ENCODE measurements at places on chromosomes 6 and 20.

GRCh38 chr20:56540415-56540814, 7.4 kb downstream of the FAM209B start:
- peak; percentile 21 for DNase-seq

DNA sequence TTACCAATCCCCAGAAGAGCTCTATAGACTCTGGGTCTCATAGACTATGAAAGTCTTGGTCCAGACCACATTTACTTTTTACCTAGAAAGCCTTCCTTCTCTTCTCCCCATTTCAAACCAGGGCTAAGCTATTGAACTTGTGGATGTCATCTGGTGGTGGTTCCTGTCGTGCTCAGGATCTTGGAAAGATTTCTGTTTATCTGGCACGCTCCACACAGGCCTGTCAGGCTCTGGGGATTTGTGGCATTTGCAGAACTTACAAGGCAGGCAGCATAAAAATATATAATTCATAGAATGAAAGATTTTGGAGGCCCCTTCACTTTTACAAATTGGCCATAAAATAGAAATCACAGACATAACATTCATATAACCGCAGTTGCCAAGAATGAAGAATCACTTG, 188.1 kb downstream of the UST start:
- DNase-seq: peak; percentile 32

GRCh38 chr6:25303254-25303653, 24.1 kb downstream of the CARMIL1 start:
- DNase-seq: no peak

- no peak for DNase-seq
Measured at GRCh38 chr6:45997875-45998506, 17.7 kb downstream of the CLIC5 start.

GRCh38 chr20:39433466-39433865, 471.3 kb downstream of the DHX35 start:
- DNase-seq: no peak

Data from hepatic stellate cell (primary cell).